GM19239 (cell line): ENCODE measurements at places on chromosomes 4 and X.

DNA sequence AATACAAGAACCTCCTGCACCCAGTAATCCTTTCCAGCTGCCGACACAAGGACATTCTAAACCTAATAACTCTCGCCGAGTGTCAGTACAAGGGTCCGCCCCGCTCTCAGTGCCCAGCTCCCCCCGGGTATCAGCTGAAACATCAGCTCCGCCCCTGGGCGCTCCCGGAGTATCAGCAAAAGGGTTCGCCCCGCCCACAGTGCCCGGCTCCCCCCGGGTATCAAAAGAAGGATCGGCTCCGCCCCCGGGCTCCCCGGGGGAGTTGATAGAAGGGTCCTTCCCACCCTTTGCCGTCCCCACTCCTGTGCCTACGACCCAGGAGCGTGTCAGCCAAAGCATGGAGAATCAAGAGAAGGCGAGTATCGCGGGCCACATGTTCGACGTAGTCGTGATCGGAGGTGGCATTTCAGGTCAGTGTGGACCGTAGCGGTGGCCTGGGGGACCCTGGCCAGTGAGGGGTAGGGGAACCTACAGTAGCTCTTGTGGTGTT, at the start of gene MAOA:
Gene MAOA (plus strand): TSS at position 295 of the 490 bp plus-strand sequence. CDS start 43 bp downstream, at position 338.
- DNase-seq = no peak

GRCh38 chr4:42268824-42269223, 116.4 kb upstream of the BEND4 start:
- DNase-seq = no peak

DNA sequence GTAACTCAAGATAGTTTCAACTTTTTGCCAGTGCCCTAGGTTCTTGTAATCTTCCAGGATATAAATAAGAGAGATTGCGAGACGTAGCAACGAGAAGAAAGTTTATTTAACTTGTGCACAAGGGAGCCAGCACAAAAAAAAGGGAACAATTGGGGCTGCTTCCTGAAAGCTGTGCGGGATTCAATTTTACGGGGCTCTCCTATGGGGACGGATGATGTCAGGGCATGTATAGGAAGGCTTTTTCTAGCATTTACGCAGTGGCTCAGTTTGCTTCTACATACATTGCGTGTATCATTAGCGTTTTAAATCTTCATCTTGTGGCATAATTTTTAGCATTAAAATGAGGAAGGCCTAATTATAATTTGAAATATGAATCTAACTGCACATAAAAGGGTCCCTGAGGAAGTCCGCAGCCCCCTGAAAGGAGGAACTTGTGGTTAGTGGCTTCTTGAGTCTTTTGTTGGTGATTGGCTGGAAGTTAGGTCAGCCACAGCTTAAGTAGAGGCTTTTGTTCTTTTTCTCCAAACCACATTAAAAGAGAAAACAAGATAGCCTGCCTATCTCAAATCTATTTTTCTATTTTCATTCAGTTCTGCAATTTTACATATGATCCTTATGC, 668.2 kb upstream of the NDST4 start:
- no peak for DNase-seq

DNA sequence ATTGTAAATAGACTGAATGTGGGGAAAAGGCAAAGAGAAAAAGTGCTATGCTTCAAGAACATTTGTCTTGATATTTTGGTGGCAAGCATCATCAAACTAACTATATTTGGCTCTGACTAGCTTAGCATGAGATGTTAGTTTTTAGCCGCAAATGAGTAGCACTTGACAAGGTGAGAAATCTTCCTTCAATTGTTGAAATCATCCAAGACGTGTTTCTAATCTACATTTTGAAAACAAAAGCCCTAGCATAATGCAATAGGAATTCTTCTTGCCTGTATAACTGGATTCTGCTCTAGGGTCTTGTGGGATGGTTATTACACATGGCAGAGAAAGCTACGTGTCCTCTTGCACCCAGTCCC, 92.5 kb downstream of the SORBS2 start:
- no peak for DNase-seq

- DNase-seq = no peak
Measured at GRCh38 chrX:134712272-134712671, 54.0 kb upstream of the PLAC1 start.

DNA sequence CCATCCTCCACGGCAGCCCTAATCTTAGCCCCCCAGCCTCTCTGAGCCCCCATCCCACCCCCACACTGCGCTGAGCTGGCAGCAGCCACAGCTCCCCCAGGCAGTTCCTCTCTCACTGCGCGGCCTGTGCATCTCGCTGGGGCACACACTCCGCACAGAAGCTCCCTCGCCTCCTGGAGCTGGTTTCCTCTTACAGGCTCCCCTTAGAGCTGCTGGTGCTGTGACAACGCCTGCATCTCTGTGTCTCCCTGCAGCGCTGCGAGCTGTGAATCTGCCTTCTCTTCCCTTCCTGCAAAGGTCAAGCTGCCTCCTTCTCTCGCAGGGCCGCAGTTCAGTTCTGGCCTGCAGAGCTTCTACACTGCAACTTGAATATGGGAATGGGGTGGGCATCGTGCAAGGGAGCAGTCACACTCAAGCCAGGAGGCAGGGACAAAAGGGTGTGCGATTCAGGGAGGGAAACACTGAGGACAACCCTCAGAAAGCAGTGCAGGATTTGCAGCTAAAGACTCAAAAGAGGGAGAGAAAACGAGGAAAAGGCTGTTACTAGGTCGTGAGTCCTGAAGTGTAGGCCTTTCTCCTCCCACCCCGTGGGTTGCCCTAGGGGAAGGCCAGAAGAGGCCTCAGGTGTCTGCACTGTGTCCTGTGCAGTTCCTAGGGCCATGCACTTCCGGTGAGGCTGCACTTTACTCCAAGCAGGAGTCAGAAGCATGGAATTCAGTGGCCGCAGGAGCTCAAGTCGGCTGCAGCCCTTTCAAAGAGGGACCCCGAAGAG, 87.0 kb downstream of the BCOR start:
- DNase-seq = no peak

GRCh38 chr4:102169345-102169744, 175.9 kb downstream of the SLC39A8 start:
- no peak for DNase-seq

DNA sequence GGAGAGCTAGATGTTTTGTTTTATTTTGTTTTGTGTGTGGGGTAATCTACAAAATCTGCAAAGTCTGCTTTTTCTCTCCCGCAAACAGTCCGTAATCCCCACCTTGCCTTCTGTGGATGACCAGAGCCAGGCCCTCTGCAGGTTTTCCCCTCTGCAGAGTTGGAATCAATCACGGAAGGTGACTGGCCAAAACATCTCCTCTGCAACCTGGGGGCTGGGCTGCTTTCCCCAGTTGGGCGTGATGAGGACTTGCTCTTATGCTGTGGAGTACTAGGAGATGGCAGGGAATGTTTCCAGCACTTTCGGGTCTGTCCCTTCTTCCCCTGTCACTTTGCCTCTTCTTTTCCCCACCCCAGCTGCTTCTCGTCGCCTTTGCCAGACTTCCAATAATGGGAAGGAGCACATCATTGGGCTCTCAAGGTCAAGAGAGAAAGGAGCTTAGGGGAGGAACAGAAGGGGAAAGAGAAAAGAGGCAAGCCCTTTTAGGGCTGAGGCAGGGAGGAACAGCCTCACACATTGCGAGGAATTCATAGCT, 1.1 kb downstream of the TMEM35A start:
- DNase-seq = no peak
